Activated CD8-positive, alpha-beta memory T cell treated with anti-CD3 and anti-CD28 coated beads, Interleukin-2, amount 10 ng/mL, durations not matched to agents 7 days and 5 days (primary cell): ENCODE measurements at places on chromosomes 1 and 21. TPM values are rescaled to one million over a fixed set of nuclear protein-coding genes. Genes with fewer than 3 reads are reported as not detected.

DNA sequence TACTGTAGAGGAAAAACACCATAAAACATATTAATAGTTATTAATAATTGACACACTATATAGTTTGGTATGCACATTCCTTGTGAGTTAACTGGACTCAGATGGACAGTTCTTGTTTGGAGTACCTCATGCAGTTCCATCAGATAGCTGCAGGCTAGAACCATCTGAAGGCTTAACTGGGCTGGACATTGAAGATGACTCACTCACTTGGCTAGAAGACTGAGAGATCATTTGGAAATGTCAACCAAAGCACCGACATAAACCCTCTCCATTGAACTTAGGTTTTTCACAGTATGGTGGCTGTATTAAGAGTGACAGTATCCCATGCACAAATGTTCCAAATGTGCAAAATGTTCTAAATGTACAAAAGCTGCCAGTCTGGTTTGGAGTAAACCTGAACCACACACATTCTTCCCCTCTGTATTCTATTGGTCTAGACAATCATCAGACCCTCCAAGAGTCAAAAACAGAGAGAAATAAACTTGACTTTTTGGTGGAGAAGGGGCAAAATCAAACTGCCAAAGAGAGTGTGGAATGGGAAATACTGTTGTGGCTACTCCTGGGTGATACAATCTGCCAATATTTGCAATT, 708.4 kb downstream of the KCNT2 start:
- H3K4me3 ChIP-seq: no peak overlapping the region
- H3K27ac ChIP-seq: no peak overlapping the region
- no peaks in the 10 kb centered on the region for H3K27me3 ChIP-seq
- H3K36me3 ChIP-seq: no peaks in the 10 kb centered on the region
- H3K4me1 ChIP-seq: no peaks in the 10 kb centered on the region

GRCh38 chr1:24632832-24633175, 10.3 kb upstream of the SRRM1 start:
- H3K36me3 ChIP-seq: no peaks in the 10 kb centered on the region
- H3K4me1 ChIP-seq: peaks cover 2% of the 10 kb centered on the region
- no peak for DNase-seq

DNA sequence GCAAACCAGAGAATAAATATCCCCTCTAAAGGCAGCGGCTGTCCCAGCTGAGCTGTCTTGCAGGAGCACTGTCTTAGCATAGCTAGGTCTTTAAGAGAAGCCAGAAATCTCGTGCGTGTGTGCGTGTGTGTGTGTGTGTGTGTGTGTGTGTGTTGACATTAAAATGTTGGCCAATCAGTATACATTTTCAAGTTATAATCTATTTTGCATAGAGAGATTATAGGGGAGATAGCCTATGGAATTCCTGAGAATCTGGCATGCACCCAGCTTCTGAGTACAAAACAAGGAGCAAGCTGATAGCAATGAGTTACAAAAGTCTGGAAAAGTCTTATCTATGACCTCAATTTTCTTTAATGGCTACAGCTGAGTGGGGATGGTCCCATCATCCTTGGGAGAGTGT, 17.7 kb downstream of the METTL13 start:
- DNase-seq: no peak
- no peaks in the 10 kb centered on the region for H3K27me3 ChIP-seq
- peaks cover 9% of the 10 kb centered on the region for H3K4me1 ChIP-seq
- peaks cover 36% of the 10 kb centered on the region for H3K36me3 ChIP-seq

The OR2T2 gene
- not detected for total RNA-seq

The LCE1F gene
- not detected for total RNA-seq
